ENCODE measurements at places on chromosomes 3 and 15.

DNA sequence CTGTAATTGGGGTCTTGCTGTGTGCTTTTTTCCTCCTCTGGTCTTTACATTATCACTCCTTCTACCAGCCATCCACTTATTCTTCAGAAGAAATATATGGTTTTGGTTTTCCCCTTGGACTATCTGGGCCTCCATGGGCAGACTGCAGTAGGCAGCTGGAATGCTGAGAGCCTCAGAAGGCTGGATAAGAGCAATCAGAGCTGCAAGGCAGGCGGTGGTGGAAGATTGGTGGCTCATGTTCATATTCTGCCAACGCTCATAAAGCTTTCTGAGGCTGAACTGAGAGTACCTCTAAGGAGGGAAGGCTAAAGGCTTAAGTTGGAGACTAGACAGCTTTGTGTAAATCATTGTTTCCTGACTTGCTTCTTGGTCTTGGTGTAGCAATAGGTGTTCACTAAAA lies 5.7 kb upstream of the RPLP1 start:
- no peak for DNase-seq

DNA sequence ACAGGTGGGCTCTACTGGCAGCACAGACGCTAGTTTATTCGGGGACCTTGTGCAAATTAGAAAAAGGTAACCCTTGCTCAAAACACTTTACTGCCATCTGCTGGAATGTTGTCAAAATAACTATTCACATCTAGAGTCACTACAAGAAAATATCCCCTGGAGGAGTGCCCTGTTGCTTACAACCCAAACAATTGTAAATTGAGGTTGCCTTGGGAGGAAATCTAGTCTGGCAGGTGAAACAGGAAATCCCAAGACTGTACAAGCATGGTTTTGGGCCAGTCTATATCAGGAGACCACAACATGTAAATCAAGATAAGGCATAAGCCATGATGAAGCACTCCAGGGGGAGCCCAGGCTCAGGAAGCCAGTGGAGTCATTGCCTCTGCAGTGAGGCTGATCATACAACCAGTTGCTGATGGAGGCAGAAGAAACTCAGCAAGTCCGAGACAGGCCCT lies 136.8 kb upstream of the ACP3 start:
- DNase-seq: no peak

DNA sequence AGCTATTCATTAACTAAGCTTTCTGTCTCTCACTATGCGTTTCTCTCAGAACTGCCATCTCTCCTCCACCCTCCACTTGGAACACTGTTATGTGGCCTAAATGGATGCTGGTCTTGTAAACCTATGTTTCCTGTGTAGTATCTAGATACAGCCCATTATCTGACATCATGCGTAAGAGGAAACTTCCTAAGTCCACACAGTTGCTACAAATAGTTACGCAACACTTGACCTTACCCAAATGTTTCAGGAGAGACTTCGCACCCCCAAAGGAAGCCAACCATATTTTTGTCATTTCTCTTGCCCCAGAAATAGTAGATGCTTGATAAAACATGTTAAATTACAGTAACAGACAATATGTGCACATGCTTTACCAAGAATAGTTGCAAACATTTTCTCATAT lies 87.2 kb upstream of the TPRG1 start:
- DNase-seq: no peak

- no peak for DNase-seq
These were observed 57.4 kb upstream of the ICE2 start for GRCh38 chr15:60536314-60536713.

DNA sequence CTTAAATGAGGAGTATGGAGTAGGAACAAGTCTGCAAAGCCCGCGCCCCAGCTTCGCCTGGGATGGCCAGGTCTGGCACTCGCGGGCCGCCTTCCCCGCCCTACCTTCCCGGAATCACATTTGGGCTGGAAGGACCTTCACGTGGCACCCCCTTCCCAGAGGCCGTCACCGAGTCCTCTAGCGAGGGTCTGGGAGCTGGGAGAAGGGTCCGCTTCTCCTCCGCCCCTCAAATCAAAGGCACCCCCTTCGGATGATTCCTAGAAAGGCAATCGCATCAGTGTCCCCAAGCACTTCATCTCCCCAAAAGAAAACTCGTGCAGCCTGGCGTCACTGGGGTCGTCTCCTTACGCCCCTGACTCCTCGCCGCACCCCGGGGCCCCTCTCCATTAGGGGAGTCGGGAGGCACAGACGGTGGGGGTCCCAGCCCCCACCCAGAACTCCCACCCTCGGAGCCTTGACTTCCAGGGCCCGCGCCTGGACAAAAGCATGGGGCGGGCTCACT lies 380 bp downstream of the MYLK start:
- DNase-seq: no peak

DNA sequence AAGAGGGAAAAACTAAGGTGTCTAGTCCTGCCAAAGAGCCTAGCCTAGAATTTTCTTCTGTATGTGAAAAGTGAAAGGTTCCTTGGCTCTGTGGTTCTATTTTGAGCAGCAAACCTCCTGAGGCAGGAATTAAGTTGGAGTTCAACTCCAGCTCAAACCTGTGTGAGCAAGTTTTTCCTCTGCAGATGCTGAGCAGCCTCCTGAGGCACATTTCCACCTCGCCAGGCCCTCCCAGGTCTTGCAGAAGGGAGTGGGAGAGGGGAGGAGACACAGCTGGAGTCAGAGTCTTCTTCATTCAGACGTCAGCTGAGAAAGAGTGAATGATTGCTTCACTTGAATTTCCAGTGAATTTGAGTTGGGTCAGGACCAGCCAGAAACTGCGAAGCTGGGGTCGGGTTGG lies 69.5 kb upstream of the ETV5 start:
- no peak for DNase-seq

DNA sequence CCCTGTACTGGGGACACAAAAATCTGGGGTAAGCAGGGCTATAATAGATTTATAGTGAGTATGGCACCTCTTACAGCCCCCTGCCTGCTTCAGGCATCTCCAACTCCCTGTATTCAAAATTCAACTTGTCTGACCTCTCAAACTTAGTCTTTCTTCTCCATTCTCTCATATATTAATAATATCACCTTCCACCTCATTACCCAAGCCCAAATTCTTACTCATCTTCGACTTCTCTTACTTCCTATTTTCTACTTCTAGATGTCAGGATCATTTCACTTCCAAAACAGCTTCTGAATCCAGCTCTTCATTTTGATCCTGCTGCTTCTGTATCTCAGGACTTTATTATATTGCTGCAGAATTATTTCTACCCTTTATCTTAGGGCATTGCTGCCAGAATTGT lies 290.7 kb downstream of the CHST2 start:
- DNase-seq: no peak
